ENCODE measurements at places on chromosomes 3 and 15. TPM values are rescaled to one million over a fixed set of nuclear protein-coding genes. Genes with fewer than 3 reads are reported as not detected.

The EFCAB12 gene
- under 0.01 TPM for total RNA-seq

The KCNAB1 gene
- not detected for total RNA-seq

The PRSS50 gene
- total RNA-seq, result not detected

The COPS2 gene
- total RNA-seq, result 50.8 TPM

The KLHL40 gene
- total RNA-seq, result not detected

The PIGZ gene
- 1.0 TPM for total RNA-seq

The FBXL2 gene
- 9.0 TPM for total RNA-seq

All from placental pericyte (primary cell).